Stimulated activated naive CD4-positive, alpha-beta T cell (primary cell): ENCODE measurements at places on chromosomes 3 and 15.

- no peak for DNase-seq
Observed at GRCh38 chr15:95761501-95762165, 568.9 kb upstream of the NR2F2 start.

GRCh38 chr3:86175051-86175536 is 815.9 kb downstream of the VGLL3 start:
- DNase-seq, result no peak

DNA sequence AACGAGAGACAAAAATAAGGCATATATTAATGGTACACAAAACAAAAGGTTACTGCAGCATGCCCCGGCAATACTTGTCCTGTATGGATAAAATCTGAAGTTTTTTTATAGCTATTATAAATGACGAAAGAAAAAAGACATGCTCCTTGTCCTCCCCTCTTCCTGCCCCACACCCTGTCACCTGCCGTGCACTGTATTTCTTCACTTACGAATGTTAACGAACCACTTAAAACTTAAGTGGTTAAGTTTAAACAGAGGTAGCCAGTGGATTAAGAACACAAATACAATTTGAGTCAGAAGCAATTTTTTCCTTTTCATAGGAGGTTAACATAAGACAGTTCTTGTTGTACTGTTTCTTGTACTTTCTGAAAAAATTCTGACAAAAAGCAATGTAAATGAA is 799.1 kb upstream of the NECTIN3 start:
- DNase-seq, result no peak

GRCh38 chr15:56804938-56805337 is 71.6 kb upstream of the ZNF280D start:
- DNase-seq, result no peak

GRCh38 chr3:189977174-189977573 is 143.5 kb downstream of the P3H2 start:
- no peak for DNase-seq

- no peak for DNase-seq
Observed at GRCh38 chr3:194134231-194134756, 1.7 kb upstream of the HES1 start.

- DNase-seq, result no peak
Observed at GRCh38 chr3:178193846-178194245, 342.4 kb upstream of the KCNMB2 start.

- DNase-seq, result no peak
Observed at GRCh38 chr15:36888011-36888992, 212.0 kb downstream of the MEIS2 start.

GRCh38 chr3:112889357-112889756 is 42.7 kb upstream of the CD200R1L start:
- no peak for DNase-seq

GRCh38 chr3:42247576-42248027 is 18.4 kb downstream of the CCK start:
- peak; percentile 50 for DNase-seq

DNA sequence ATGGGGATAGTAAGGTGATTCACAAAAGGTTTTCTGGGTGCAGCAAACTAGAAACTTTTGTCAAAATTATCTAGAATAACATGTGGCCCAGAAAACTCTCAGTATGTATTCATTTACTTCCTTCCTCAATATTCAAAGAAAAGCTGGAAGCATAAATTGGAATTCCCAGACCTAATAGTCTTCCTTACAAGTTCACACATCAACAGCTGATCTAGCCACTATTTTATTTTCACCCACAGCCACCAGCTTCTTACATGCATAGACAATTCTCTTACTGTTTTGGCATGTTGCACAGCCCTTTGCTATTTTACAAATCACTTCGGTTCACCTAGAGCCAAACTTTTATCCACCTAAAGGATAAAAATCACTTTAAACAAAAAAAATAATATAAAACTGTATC is 647.8 kb upstream of the CCDC54 start:
- DNase-seq, result no peak

DNA sequence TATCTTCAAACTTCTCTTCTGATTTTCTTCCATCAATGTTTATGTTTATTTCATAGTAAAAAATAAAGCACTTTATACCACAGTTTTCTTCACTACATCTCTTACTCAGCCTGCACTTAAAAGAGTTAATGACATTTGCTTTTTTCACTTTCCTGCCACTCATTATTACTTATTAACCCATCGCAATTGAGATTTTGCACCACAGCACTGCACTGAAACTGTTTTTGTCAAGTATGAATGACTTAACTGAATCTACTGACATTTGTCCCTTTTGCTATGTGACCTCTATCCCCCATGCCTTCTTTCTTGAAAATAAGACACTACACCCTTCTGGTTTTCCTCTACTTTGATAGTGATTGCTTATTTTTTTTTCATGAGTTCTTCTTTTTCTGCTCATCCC is 739.7 kb upstream of the DPPA4 start:
- no peak for DNase-seq

- no peak for DNase-seq
Observed at GRCh38 chr15:101444015-101444414, 45.5 kb downstream of the PCSK6 start.

DNA sequence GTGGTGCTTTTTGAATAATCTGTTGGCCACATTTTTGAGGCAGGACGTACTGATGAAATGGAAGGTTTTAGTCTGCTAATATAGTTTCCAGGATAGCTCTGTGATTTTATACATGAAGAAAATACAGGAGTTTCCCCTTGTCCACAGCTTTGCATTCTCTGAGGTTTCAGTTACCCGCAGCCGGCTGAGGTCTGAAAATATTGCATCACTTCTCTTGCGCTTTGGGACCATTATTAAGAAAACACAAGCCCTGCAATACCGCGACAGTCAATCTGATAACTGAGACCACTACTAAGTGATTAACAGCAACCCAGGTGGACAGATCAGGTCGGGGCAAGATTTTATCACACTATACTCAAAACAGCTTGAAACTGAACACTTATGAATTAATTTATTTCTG is 33.0 kb downstream of the BLM start:
- no peak for DNase-seq

DNA sequence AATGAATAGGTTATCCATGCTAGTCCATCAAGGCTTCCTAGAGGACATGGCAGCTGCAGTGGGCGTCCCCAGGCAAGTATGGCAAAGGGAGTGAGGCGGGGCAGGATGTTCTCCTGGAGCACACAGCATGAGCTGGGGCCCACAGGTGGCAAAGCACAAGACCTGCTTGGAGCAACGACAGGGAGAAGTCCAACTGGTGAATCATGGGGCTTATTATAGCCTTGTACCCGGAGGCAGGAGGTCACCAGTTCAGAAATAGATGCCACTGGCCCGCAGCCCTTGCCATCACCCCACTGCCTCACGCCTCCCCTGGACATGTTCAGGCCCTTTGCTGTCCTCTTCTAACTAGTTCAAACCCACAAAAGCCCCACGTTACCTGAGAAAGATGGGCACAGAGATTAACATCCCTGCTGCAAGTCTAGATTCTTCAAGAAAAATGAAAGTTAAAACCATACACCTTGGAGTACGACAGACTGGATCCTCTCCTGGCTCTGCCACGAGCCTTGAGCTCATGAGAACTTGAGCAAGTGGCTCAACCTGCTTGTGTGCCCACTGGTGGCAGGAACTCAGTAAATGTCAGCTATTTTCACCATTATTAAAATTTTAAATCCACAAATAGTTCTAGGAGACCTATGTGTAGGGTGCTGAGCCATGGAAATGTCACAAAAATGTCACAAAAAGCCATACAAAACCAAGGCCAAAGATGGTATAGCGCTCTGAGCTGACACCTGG is 1.8 kb upstream of the SRGAP3 start:
- DNase-seq, result no peak

DNA sequence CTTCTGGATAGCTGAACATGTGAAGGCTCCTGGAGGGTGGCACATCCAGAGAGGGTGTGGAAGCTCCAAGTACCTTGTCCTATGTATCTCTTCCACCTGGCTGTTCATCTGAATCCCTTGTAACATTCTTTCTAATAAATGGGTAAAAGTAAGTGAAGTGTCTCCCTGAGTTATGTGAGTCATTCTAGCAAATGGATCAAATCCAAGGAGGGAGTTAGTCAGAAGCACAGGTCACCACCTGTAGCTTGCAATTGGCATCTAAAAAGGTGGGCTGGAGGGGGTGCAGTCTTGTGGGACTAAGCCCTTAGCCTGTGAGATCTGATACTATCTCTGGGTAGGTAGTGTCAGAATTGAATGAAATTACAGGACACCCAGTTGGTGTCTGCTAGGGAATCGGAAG is 71.0 kb downstream of the WWTR1 start:
- DNase-seq, result no peak

DNA sequence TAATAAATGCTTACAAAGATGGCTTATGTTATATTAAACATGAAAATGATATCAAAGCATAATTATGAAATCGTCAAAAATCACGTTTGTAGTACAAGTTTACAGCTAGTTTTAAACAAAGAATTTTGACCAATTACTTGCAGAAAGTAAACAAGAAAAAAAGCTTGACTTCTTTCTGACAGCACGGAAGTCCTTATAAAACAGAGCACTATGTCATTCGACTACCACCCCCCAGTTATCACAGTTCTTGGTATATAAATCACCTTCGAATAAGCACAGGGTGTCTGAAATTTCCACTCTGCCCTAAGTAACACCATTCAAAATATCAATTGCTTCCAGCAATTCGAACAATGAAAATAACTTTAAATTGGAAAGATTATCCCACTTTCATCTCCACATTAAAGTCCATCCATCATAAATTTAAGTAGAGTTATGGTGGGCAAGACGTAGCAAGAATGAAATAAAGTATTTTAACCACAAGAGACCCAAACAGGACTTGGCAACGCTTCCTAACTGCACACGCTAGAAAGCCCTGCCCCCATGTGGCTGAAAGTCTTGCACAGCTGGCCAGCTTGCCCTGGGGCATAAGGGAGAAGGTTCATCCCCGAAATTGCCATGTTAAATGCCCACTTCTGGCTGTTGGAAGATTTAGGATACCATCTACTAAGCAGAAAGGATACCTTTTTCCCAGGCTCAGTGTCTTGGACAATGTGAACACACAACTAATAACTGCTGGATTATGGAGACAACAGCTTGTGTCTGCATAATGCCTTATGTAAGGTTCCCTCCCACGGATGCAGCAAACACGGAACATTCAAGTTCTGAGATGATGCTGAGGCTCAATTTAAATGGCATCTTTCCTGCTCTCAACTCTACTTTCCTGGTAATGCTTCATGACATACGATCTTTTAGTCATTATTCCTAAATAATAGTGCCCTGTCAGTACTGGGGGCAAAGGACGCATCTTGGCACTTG is 116.4 kb upstream of the TJP1 start:
- DNase-seq, result no peak

DNA sequence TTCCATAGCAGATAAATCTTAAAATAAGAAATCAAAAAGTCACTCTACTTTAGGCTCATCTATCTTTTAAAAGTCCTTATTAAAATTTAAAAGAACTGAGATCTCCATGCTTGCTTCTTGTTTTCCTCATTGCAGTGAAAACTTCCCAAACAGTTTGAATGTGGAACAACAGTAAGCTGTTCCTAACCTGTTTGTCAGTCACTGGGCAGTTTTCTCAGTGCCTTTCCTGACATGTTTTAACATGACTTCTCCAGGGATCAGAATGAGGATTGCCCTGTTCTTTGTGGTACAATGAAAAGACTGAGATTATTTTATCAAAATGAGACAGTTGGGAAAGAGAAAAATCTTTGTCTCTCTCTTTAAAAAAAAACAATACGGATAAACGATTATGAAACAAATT is 774 bp downstream of the GPR87 start:
- no peak for DNase-seq

DNA sequence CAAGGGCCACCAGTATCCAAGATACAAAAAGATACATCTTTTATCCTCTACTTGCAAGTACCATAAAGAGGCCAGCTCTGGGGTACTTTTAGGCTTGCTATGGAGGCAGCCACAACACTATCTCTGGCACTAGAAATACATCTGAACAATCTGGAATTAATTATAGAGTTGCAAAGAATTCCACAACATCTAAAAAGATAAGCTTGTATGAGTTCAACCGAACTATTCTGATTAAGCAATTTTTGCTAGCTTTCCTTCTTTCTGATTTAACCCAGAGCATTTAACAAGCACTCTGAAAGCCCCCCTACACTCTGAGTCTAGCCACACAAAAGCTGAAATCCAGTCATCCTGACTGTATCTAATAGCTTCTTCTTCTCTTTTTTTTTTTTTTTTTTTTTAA is 95.4 kb downstream of the FRMD5 start:
- no peak for DNase-seq

GRCh38 chr3:81713031-81713430 is 48.4 kb downstream of the GBE1 start:
- DNase-seq, result no peak

- no peak for DNase-seq
Observed at GRCh38 chr3:5929027-5929426, 741.5 kb downstream of the EDEM1 start.

DNA sequence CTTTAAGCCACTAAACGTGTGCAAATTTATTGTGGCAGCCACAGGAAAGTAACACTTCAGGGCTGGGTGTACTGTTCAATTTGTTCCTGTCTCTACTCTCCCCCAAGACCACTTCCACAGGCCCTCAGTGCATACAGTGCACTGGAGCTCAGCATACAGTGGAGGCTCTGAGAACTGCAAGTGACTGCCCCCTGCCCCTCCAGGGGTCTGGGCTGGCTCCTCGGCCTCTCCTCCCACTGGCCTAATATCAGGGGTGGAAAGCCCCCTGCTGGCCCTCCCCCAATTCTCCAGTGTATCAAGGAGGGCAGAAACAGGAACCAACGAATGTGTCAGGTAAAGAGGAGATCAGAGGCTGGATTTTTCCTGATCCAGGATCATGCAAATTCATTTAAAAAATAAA is 19.9 kb upstream of the HEG1 start:
- no peak for DNase-seq

- no peak for DNase-seq
Observed at GRCh38 chr3:148992635-148993255, 1.4 kb downstream of the GYG1 start.

DNA sequence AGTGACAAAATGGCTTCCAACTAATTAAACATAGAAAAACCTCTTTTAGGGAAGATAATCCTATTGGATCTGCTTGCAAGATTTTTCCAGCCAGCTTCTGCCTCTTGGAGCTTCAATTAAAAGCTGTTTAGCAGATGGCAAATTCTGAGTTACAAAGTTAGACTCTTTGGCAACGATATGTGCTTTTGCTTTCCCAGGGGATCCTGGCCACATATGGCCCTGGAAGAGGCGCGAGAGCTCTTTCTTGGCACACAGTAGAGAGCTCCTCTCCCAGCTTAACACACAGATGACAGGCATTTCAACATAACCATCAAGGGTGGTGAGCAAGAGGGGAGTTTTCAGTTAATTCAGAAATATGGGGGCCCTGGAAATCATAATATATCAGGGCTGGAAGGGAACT is 41.6 kb upstream of the GALNT15 start:
- DNase-seq, result no peak
